ENCODE measurements at places on chromosomes 7 and 10.

DNA sequence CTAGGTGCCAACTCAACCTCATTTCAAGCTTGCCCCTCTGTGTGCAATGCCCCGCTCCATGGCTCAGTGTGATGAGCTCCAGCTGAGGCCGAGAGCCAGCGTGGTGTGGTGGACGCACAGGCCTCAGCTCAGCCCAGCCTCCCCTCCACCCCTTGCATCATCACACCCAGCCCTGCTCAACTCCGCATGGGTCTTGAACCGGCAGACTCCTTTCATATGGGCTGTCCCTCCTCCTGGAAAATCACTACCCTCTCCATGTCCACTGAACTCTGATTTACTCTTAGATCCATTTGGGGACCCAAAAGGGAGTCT, 16.6 kb upstream of the SLC18A3 start:
- DNase-seq, result no peak

DNA sequence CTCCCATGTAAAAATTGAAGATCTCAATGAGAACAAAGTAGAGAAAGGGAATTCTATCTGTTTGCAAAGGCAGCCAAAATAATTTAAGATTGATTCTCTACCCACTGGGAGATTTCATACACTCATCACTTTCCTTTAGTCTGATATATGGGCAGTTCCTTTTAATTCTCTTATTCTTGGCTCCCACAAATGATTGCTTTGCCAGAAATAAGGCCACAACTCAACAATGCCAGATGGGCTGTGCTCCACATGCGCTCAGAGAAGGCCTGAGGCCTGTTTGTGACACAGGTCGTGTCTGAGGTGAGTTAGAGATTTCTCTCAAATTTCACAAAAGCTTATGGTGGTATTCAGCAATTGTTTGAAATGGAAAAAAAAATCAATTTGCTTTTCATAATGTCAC, 501.9 kb upstream of the SEMA3D start:
- DNase-seq, result no peak

DNA sequence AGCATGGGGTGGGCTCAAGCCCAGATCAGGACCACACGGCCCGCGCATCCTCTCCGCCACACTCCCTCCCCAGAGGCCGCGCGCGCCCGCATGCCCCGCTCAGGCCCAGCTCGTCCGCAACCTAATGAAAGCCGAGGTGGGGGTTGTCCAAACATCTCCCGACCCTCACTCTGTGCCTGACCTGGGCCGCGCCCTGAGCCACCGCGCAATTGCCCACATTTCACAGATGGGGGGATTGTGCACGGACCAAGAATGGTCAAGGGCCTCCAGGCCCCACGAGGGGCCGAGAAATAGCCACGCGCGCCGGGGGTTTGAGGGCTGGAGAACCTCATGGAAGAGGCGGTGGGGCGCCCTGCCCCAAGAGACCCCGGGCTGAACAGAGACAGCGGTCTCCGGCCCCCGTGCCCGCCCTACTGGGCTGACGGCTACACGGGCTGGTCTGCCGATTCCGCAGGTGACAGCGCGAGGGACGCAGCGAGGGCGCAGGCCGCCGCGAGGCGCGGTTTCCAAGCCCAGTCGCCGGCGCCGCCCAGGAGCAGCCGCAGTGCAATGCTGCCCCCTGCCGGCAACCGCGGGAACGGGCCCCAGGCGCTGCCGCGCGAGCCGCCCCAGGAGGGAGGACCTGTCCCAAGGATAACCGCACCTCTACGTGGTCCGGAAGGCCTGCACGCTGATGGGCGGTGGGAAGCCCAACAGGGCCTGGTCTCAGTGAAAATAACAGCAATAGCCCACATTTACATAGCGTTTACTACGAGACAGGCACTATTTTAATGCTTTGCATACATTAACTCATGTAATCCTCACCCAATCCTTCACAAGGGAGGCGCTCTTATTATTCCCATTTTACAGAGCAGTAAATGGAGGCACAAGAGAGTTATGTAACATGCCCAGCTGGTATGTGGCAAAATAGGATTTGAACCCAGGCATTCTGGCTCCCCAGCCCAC, 10.5 kb upstream of the GRID1 start:
- DNase-seq, result peak; percentile 77

DNA sequence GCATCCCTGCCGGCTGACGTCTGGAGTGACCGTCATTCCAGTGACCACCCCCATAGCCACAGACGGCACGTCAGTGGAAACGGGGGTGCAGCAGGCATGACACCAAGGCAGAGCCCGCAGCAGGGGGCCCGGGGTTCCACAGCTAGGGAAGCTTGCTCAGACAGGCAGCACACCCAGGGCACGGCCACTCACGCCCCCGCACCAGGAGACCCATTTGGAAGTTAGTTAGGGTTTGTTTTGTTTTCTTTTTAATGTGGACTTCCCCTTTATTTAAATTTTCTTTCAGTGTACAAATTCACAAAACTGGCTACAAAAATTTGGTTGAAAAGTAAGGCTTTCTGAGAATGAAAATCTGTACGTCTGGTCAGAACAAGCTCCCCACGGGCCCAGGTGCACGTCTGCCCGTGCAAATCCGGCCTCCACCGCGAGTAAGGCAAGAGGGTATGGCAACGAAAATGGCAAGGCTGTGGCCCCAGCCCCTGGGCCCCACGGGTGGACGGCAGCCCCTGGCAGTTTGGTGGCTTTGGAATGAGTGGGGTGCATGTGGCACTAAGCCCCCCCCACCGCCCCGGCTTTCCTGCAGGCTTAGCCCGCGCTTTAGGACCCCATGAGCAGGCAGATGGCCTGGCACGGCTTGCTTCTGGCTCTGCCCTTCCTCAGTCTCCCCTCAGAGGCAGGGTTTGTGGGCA, 124.2 kb downstream of the FAM53B start:
- no peak for DNase-seq

DNA sequence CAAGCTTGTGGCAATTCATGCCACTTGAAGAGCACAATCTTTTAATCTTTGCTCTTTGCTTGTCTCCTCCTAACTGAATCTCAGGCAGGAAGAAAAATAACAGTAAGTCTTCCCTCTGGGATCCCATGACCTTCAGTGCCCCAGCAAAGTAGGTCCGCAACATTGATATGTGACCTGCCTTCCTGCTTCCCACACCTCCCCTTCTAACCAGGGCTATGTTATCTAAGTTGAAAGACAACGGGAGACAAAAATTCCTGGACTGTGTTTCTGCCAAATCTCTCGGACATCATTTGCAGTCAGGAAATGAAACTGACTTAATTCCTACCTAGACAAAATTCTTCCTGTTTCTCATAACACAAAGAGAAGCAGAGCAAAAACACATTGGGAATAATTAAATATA, 53.8 kb downstream of the C10orf90 start:
- DNase-seq, result no peak

GRCh38 chr7:69588773-69589172, 9.5 kb upstream of the AUTS2 start:
- DNase-seq, result no peak

DNA sequence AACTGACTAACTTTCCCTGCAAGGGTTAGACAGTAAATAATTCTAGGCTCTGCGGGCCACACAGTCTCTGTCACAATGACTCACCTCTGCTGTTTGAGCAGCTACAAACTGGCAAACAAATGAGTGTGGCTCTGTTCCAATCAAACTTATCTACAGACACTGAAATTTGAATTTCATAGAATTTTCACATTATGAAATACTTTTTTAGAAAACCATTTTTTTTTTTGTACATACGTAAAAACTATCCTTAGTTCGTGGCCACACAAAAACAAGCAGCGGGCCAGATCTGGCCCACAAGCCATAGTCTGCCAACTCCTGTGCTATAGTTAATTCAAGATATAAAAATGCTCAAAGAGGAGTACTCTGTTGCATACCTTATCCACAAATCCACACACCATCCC, 32.6 kb downstream of the PIP4K2A start:
- peak; percentile 53 for DNase-seq

DNA sequence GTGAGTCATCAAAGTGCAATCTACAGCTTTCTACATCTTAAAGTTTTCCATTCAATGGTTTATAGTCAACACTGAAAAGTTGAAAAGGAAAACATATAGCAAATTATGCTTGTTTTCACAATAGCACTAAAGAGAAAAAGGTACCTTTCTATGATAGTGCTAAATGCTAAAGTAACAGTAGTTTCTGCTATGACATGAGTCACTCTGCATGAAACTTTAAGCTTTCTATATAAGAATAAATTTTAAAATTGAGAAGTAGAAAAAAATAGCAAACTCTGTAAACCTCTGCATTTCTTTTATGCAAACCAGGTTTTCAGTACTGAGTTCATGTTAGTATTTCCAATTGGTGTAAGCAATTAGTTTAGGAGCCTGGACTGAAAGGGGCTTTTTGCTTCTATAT, 31.2 kb upstream of the TMEM168 start:
- DNase-seq, result no peak

- DNase-seq, result no peak
Observed at GRCh38 chr10:93300288-93300917, 181.7 kb downstream of the MYOF start.

DNA sequence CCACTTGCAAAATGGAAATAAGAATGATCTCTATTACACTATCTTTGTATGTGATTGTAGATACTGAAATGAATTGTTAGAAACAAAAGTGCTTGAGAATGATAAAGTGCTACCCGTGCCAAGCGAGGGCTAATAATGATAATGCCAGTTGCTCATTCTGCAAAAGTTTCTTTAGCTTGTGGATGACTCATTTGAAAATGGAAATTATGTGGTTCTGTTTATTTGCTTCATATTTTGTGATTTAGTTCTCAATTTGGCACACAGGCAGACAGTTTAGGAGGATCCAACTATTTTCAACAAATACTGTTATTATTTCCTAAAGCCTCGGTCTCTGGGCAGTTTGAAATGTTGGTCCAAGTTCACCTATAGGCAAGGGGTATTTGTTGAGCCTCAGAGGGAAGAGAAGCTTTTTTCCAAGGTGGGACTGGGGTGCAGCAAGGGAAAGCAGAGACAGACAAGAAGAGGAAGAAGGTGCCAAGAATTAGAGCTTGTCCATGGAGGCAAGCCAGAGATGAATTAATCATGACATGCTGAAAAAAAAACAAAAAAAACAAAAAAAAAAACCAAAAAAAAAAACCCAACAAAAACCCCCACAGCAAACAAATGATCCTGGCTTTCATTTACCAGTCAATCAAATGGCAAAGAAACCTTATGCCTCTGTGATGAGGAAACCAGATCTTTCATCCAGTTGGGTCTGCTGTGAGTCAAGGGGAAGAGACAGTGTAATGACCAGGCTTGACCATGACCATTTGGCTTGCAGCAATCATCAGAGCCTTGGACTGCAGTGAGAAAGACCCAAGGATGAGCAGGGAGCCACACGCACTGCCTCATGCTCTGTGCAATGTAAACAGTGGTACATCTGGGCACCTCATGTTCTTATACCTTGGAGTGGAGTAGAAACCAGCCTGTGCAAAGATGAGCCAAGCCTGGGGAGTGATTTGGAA, 285.0 kb upstream of the HABP2 start:
- DNase-seq, result no peak

- no peak for DNase-seq
Observed at GRCh38 chr7:80720146-80720545, 81.7 kb downstream of the CD36 start.

DNA sequence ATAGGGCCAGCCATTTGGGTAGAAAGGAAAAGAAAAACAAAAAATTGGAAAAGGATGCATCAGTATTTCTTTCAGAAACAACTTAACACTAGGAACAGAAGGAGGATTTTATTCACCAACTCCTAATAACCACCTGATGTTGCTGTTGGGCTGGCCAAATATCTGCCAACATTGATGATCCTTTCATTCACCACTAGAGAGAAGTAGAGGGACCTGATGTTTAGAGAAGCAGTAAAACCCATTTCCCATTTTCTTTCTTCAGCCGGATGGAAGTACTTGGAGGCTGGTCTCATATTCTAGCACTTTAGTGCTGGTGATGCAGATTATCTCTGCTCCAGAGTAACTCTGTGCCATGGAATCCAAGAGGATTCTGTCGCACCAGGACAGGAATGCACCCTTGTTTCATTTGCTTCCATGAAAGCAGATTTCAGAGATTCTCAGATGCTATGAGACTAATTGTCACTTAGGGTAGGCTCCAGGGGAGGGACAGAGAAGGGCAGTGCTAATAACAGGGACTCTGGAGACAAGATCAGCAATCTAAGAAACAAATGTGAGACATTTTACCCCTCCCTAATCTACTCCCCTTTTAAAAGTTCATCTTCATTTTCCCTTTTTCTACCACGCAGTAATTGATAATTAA, 3.1 kb downstream of the KLLN start:
- no peak for DNase-seq

DNA sequence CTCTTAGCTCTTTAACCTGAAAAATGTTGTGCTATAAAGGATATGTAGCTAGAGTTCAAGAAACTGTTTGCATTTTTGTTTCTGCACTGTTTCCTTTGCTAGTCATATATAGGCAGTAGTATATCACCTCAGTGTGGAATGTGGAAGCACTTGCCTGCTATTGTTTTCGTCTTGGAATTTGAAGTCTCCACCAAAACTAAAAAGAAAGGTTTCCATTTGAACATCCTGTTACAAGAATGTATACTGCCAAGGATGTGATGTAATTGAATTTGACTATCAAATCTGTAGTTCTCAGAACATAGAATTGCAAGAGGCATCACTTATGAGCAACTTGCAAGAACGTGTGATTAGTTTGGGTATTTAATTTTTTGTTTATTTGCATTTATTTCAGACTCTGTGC, 51.1 kb upstream of the MEOX2 start:
- DNase-seq, result no peak

GRCh38 chr7:1569016-1569415, 816 bp downstream of the PSMG3 start:
- DNase-seq, result no peak

GRCh38 chr10:62059217-62059920, 157.9 kb downstream of the ARID5B start:
- no peak for DNase-seq

GRCh38 chr7:135745703-135746312, 2.8 kb downstream of the FAM180A start:
- DNase-seq, result no peak

DNA sequence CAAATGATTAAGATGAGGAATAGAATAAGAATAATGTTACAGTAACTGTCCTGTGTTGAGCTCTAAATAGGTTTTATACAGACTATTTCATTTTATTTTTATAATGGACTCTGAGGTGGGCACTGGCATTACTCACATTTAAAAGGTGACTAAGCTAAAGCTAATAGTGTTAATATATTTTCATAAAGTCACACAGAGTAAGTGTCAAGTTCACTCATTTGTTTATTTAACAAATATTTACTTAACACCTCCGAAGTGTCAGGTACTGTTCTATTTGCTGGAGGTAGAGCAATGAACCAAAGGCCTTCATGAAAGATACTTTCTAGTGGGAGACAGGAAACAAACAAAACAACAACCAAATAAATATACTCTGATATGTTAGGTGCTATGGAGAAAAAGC, 44.0 kb downstream of the ASB4 start:
- no peak for DNase-seq

Measured in activated T-cell treated with anti-CD3 and anti-CD28 coated beads for 24 hours (primary cell).